CD4-positive, alpha-beta T cell treated with Interleukin-17A for 1 hour (primary cell): ENCODE measurements at places on chromosomes 4 and X.

- no peak for DNase-seq
Measured at GRCh38 chrX:148930206-148930729, 429.9 kb downstream of the AFF2 start.

GRCh38 chr4:26753617-26754016 lies 107.0 kb upstream of the STIM2 start:
- no peak for DNase-seq

DNA sequence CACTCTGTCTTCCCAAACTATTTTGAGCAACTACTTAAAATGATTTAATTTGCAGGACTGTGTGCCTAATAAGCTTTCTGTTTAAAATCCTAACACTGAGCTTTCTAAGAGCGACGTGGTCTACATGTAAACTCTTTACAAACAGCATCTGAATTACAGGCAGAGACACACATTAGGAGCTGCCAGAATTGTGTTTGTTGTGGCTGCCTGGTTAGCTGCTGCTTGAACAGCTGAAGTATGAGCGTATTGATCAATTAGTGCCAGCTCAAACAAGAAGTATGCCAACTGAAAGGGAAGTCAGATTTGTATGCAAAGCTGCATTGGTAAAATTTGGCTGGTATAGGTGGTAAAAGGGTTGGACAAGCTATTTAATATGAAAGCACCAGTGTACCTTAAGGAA lies 384.4 kb downstream of the PCDH7 start:
- DNase-seq: no peak

- DNase-seq: peak; percentile 57
Measured at GRCh38 chr4:154332681-154333421, 158.7 kb downstream of the DCHS2 start.

DNA sequence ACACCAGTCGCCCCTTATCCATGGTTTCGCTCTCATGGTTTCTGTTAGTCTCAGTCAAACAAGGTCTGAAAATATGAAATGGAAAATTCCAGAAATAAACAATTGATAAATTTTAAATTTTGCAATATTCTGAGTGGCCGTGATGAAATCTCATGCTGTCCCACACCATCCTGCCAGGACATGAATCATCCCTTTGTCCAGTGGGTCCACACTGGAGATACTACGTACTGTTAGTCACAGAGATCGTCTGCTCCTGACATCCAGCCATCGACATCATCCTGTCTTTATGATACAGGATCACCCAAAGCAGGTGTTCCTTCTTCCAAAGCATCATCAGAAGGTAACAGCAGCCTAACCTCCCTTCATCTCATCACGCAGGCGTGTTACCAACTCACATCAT lies 76.5 kb upstream of the MSX1 start:
- no peak for DNase-seq

DNA sequence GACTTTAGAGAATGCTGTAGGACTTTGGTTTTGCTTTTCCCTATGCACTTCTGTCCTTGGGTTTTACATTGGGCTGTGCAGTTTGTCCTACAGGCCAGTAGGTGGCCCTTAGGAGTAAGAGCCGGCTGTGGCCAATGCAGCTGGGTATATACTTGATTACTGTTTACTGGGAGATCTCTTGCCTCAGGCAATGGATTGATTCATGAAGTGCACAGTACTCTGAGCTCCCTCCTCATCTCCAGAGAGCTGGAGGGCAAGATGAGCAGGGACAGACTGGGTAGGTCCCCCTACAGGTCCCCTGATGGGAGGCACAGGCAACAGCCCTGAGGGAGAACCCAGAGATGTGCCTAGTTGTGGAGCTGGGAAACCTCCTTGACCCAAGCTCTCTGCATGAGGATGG lies 103.8 kb upstream of the QRFPR start:
- DNase-seq: peak; percentile 24

- no peak for DNase-seq
Measured at GRCh38 chr4:90027565-90027964, 99.6 kb upstream of the CCSER1 start.

DNA sequence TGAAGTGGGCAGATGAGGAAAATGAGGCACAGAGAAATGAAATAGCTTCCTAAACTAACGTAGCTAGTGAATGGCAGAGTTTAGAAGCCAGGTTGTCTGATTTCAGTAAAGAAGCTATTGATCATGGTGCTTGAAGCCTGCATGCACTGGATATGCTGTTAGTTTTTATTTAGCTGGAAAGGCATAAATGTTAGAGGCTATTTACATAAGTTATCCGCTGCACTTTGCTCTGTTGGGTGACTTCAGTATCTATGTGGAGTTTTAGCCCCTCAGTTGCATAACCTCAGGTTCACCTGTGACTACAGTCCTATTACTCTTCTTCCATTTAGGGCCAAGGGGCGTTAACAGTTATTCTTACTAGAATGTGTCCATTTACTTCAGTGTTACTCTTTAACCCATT lies 522.4 kb upstream of the RPS6KA3 start:
- no peak for DNase-seq

DNA sequence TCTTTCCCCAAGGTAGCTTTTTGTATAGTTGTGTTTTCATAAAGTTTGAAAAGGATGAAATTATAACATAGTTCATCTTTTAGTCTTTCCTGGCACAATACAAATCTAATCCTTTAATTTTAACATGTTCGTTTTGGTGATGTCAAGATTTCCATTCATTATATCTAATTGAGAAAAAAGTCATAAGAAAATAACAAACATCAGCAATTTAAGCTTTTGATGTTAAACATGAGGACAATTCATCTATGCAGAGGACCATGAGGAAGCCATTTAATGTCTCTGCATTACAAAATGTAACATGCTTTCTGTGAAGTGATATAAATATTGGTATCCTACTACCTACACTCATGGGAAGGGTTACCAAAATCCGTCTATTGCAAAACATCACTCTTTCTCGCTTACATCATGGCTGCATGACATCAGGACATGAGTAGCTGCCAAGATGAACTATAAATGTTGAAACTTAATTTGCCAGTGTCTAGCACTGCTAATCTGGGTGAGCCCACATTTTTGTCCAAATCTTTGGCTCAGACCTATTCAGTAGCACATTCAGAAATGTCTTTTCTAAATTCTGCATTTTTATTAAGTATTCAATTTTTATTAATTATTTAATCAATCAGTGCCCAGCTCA lies 9.5 kb downstream of the EPGN start:
- DNase-seq: no peak
